NCI-H2081 treated with DMSO at 0.1 percent for 48 hours (cell line): ENCODE measurements at places on chromosomes 3 and 15.

- DNase-seq = no peak
These were observed 38.9 kb downstream of the ACAP2 start for GRCh38 chr3:195403841-195404408.

DNA sequence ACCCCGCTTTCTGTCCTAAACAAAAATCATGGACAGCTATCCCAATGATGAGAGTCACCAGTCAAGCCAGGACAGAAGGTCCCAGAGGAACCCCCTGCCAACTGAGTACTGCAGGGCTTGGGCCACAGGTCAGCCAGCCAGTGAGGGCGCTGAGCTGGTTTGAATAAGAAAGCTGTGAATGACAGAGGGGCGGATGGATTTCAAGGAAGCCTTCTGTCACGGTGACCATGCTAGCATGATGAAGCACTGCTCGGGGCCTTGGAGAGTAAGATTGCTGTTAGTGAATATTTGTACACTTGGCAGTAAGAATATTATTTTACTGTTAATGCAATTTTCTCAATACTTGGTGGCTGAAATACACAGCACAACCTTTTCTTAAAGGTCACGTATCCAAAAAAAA, 734.0 kb upstream of the NR2F2 start:
- no peak for DNase-seq

DNA sequence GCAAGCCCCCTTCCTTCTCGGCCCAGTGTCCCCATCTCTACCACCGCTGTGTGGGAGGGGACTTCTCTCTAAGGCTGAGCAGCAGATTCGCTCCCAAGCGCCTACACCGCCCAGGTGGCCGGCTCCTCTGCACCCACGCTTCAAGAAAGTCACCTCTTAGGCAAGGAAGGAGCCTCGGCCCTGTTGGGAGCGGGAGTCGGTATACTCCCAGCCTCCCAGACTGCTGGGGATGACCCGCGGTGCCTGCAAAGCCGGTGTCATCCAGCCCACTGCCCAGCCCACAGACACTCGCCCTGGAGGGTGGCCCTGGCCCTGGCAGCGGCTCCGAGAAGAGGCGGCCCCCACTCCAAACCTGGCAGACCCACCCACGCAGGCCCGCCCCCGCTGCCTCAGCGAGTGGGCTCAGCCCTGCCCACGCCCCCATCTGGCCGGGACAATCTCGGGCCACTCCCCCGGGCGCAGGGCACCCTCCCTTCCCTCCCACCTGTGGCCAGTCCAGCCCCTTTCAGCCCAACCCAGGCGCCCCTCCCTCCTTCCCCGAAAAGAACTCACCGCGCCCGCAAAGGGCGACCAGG, 396 bp downstream of the CHRNB4 start:
- DNase-seq = no peak

- DNase-seq = no peak
These were observed 227.5 kb upstream of the MDFIC2 start for GRCh38 chr3:70539908-70540307.

DNA sequence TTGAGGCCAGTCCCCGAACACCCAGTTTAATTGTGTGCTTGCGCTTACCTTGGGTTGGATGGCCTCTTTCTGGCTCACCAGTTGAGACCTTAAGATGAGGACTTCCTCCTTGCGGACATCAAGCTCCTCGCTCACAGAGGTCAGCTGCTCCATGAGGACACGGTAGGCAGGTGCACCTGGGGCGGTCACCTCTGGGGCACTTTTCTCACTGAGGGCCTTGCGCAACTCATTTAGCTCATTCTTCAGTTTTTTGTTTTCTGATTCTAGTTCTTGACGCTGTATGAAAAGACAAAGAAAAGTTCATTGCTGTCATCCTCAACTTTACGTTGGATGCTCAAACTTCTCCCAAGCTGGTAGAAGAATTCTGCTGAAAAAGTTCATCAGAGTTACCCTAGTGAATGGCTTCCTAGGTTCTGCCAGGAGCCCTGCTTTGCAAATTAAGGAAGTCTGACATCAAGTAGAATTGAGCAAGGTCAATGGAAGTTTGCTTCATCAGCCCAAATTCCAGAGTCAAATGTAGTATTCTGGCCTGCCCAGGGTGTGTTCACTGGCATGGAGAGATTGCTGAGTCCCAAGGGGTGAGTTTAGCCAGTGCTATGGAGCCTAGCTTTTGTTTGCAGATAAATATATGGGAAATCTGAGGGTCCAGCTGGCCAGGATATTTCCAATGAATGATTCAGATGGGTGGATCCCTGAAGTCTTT, 55.8 kb upstream of the MYO5C start:
- DNase-seq = no peak

DNA sequence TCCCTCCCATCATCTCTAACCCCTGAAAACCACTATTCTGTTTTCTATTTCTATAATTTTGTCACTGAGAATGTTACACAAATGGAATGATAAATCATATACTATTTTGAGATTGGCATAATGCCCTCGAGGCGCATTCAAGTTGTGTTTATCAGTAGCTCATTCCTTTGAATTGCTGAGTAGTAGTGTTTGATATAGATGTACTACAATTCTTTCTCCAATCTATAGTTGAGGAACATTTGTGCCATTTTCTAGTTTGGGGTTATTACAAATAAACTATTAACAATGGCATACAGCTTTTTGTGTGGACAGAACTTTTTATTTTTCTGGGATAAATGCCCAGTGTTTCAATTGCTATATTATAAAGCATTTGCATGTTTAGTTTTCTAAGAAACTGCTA, 86.0 kb downstream of the CCR1 start:
- DNase-seq = no peak

DNA sequence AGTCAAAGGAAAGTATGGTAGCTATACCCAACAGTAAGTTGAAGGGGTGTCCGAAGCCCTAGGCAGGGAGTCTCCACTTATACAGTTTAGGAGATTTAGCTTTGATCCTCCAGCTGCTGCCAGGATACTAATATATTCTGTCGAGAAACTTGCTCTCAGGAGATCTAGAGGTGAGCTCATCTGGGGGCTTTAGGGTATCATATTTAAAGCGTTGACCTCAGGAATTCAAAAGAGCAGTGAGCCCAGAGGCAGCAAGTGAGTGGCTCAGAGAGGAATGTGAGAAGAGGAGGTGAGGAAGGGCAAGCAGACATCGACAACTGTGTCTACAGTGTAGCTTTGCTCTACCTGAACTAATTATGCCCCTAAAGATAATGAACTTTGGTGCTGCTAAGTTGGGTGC, 245.1 kb upstream of the LRTM1 start:
- no peak for DNase-seq

DNA sequence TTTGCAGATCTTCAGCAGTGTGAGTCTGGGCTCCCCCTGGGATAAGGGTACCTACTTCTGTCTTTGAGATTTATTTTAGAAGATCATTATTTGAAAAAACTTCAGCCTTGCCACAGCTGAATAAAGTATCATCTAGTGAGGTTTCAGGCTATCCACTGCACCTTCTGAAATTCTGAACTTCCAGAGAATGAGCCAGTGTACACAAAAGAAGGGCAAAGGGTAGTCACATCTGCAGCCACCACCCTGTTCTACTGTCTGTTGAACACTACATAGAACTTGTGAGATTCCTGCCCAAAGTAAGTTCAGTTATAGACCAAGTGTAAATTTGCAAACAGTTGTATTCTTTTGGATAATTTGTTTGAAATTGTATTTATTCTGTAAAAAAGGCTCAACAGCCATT, 38.0 kb upstream of the PTPN23 start:
- DNase-seq = no peak

GRCh38 chr15:74345051-74345450, 22.4 kb downstream of the CYP11A1 start:
- DNase-seq = no peak

DNA sequence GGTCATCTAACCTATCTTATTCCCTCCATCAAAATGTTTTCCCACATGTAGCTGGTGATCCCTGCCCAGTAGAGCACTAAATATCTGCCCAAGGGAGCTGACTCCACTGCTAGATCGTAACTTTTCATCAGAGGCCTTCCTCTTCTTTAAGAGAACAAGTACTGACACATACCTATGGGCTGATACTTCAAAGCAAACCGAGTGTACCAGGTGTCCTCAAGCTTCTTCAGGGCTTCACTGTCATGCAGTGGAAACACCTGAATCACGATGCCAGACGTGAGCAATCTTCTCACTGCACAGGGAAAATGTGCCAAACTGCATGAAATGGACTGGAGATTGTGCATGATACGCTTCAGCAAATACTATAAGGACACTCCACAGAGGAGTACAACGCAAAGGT, 41.6 kb downstream of the ANO10 start:
- no peak for DNase-seq

DNA sequence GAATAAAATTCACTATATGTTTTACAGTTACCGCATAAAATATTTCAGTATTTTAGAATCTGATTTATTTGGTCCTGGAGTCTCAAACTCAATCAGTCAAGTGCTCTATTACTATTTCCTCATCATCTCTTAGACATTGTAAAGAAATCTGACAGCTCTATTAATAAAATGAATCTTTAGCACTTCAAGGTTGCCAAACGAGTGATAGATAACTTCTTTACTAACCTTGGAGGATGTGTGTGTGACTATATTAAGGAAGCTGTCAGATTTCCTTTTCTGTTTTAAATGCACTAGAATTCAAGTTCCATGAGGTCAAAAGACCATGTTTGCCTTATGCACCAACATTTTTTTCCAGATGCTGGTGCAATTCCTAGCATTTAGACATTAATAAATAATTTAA, 389.8 kb upstream of the AZI2 start:
- no peak for DNase-seq

DNA sequence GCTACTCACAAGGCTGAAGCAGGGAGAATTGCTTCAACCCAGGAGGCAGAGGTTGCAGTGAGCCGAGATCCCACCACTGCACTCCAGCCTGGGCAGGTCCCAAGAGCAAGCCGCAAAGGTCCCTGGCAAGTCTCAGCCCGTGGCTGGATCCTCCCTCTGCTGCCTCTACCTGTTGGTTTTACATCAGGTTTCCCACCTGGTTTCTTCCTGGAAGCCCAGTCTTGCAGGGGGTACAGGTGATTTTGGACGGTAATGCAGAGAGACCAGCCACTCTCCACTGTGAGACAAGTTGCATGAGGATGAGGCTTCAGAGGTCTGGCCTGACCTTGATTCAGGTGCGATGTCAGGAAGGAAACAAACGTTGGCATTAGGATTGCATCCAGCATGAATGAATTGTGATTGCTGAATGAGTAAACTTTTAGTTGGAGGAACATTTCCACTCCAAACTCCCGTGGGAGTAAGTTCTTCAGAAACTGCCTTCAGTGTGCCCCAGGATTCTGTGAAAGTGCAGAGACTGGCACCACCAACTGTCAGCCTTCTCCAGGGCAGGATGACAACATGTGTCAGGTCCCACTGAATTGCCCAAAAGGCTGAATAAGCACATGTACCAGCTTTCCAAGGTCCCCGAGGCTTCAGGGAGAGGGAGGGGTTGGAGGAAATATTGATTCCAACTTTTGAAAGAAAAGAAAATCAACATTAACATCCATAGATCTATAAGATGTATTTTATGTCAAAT, 189.4 kb downstream of the TJP1 start:
- DNase-seq = no peak

DNA sequence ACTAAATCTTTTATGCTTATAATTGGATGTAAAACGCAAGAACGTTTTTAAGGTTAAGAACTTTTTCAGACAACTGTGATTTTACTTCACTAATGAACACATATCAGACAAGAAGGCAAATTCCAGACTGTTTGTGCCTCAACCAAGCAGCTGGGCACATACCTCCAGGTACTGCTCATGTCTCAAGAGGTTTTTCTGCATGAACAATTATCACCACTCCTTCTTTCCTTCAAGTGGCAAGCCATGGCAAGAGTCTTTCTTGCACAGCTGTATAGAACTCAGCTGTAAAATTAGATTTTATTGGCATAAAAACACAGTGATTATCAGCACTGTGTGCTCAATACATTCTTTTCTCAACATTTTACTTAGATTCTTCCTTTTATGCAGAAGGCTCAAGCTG, 64.3 kb downstream of the FNDC3B start:
- no peak for DNase-seq

DNA sequence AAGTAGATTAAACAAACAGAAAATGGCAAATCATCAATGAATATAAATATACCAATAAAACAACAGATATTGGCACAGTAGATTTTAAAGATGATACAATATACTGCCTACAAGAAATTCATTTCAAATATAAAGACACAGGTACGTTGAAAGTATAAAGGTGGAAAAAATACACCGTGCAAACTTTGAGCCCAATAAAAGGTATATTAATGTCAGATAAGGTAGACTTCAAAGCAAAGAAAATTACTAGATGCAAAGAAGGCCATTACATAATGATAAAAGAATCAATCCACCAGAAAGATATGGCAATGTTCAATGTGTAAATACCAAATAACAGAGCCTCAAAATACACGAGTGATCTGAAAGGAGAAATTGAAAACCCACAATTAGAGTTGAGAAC, 34.3 kb upstream of the VIPR1 start:
- no peak for DNase-seq

DNA sequence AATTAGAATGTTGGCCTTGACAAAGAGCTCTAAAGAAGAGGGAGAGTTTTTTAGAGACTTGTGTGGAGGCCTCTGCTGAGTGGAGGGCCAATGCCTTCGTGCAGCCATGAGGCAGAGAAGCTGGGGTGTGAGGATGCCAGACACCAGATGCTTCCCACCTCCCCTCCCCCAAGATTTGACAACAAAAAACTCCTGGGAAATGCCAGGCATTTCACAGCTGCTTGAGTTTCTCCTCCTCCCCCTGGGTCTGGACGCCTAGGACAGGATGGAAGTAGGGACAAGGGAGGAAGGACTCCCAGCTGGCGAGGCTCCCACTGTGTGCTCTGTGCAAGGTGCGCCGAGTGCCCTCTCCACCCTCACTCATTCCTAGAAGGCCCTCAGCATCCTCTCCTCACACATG, 20.1 kb downstream of the TGM4 start:
- no peak for DNase-seq

GRCh38 chr15:78878356-78878755, 5.7 kb downstream of the MORF4L1 start:
- DNase-seq = no peak

- DNase-seq = no peak
These were observed 5.5 kb downstream of the HHLA2 start for GRCh38 chr3:108301695-108302404.

GRCh38 chr3:141392416-141392815, 24.1 kb downstream of the ZBTB38 start:
- no peak for DNase-seq

DNA sequence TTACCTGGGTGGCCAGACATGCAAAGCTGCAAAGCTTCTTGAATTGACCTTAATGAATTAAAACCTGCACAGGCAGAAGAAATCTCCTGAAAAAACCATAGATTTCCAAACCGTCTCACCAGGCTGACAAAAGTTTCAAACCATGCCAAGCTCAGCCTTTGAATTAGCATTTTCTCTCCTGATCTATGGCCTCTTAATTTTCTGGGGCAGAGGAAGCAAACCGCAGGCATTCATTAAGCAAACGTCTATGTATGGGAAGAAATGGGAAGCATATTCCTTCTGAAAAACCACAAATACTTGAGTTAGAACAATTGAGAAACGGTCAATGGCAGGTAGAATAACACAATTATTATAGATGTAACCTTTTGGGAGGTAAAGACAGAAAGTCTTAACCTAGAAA, 500.2 kb upstream of the NR2F2 start:
- no peak for DNase-seq

- no peak for DNase-seq
These were observed 782 bp upstream of the IREB2 start for GRCh38 chr15:78437107-78437761.
